HFF-Myc (cell line): ENCODE measurements at places on chromosomes 6 and 20.

- DNase-seq, result peak; percentile 73
Observed at GRCh38 chr6:119172824-119173223, 94.4 kb upstream of the FAM184A start.

- no peak for DNase-seq
Observed at GRCh38 chr6:124197148-124197547, 393.5 kb downstream of the NKAIN2 start.

GRCh38 chr20:37238935-37239451, 22.6 kb downstream of the GHRH start:
- DNase-seq, result no peak

- peak; percentile 32 for DNase-seq
Observed at GRCh38 chr20:17679941-17680835, 1.9 kb downstream of the RRBP1 start.

- DNase-seq, result peak; percentile 10
Observed at GRCh38 chr6:156102129-156102528, 646.5 kb upstream of the NOX3 start.

- no peak for DNase-seq
Observed at GRCh38 chr20:46127396-46128010, 9.4 kb downstream of the CD40 start.

GRCh38 chr6:128499079-128499731, 21.2 kb downstream of the PTPRK start:
- DNase-seq, result no peak

GRCh38 chr20:6466075-6466810, 301.2 kb upstream of the BMP2 start:
- DNase-seq, result no peak

DNA sequence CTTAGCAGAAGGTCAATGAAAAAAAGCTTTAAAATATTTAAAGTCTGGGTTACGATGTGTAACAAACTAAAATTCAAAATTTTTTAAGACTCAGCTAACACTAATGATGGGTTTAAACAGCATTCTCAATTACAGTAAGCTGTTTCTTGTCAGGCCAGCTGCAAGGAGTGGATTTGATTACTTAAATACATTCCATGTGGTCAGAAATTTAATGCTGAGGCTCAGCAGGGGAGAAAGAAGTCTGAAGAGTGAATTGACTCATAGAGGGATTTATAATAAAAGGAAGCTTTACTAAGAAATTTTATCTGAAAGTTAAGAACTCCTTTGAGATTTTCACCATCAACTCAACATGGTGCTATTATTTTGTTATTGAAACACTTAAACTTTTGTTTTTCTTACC, 398.6 kb downstream of the KHDRBS2 start:
- no peak for DNase-seq

DNA sequence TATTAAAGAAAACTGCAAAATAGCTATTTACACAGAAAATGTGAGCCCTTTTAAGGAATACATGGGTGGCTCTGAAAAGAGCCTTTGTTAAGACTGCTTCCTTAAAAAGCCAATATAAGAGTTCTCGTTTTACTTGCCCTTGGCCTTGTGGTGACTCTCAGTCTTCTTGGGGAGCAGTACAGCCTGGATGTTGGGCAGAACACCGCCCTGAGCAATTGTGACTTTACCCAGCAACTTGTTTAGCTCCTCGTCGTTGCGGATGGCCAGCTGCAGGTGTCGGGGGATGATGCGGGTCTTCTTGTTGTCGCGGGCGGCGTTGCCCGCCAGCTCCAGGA, 111.5 kb downstream of the HFE start:
- no peak for DNase-seq

DNA sequence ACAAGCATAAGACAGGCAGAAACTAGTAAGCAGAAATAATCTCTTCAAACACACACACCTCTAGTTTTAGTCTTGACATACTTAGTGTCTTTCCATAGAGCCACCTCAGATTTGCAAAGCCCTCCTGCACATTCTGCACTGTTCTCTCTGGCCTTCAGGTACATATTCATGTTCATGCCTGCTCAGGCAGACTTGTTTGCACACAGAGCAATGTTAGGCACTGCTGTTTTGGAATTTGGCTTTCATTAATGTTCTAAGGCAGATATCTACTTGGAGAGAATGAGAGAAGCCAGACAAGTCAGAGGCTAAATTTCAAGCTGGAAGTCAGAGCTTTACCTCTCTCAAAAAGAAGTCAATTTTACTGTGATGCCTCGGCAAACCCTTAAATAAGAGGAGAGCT, 21.3 kb upstream of the DST start:
- DNase-seq, result no peak

- DNase-seq, result no peak
Observed at GRCh38 chr6:112781241-112781640, 434.1 kb downstream of the RFPL4B start.

DNA sequence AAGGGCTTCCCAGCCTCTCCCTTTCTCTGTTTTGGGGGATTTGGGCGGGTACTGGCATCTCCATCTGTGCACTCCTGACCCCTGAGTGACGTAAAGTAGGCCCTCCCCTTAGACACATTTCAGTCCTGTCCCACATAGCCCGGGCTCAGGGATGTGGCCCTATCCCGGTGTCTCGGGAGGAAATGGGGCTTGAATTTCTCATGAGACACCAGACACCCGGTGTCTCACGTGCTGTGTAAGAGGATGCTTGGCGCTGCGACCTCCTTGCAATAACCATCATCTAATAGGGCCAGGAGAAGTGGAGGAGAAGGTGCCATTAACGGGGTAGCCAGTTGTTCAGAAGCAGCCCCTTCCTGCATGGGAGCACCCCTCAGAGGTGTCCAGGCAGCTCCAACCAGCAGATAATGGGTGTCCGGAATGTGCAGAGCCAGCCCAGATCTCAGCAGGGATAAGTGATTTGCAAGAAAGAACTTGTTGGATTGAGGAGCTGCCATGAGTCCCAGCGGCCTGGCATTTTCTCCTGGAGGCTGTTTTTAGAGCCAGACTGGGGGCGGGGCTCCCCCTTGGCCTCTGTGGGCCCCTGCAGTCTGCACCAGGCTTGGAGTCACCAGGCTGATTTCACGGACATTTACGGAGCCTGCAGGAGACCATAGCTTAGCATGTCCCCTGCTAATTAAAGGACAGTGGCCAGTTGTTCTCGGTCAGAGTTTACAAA, 372.0 kb downstream of the PREX1 start:
- DNase-seq, result no peak

DNA sequence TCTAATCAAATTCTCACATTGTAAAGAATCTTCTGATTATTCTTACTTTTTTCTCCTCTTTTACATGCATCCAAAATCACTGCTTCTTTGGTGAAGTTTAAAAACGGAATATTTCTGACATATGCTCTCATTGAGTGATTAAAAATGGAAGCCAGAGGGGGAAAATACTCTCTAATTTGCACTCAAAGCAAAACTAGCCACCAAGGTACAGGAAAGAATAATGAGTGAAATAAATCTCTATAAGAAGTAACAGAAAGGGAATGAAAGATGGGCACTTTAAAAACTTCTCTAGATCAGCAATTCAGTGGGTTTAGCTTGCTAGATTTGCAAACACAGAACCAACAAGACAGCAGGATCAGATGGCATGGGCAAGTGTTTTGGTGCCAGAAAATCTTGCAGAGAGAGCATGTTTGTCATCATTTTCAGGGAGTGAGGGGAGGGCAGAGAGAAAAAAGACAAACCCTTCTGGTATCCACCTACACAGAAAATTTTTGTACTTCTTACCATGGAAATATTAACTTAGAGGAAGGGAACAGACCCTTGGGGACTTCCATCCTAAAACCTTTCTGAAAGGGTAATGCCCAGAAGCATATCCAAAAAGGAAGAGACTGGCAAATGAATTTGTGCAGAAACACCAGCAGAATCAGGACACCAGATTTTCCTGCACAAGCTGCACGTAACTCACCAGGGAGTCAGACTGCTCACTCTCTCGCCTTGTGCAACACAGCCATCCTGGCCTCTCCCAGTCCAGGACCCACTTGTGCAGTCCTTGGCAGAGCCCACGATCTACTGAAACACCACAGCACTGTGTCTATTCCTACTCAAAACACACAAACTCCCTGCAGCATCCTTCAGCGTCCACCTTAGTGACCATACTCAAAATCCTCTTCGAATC, 270.2 kb upstream of the PRDM1 start:
- DNase-seq, result no peak

- no peak for DNase-seq
Observed at GRCh38 chr20:14922503-14923267, 585.3 kb upstream of the FLRT3 start.

GRCh38 chr6:112575309-112575834, 228.2 kb downstream of the RFPL4B start:
- no peak for DNase-seq

DNA sequence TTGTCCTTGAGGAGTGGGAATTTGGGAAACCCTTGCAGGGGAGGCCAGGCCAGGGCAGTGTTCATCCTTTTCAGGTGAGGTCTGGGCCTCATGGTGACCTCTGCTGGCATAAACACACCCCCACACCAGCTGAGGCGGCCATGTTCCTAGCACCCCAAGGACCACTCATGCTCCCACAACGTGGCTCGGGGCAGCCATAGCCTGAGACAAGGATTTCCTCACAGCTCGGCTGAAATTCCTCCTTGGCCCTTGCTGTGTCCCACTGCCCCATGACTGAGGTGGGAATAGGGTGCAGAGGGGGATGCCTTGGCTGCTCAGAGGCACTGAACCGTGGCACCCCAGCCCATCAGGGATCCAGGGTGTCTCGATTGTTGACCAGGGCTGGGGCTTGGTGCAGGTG, 27.3 kb upstream of the SPDEF start:
- DNase-seq, result no peak

DNA sequence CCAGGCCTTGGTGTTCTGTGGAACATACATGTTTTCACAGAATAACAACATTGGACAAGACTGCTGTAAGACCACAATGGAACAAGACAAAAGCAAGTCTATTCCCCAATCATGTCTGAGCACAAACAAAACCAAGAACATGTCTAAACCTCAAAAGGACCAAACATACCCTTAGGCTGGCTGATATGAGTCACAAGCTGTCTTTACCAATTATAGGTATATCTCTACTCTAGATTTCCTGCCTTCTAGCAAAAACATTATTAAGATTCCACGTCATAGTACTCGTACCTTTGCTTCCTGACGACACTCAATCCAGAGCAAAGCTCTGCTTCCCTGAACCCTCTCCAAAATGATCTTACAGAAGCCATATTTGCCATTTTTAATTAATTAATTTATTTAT, 15.4 kb upstream of the L3MBTL1 start:
- no peak for DNase-seq

DNA sequence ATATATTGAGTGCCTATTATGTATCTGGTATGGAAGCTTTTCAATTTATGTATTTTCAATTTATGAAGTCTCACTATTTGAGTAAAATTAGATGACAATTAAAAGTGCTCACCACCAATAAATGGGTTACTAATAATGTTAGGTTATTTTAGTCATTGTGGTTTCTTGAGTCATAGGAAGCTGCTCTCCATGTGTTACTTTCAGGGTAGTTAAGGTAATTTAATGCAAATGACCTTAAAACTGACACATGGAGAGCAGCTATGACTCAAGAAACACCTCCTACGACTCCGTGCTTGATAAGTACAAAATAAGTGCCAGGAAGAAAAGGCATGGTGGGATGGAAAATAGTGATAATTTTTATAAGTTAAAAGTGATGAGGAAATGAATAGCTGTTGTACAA, 16.5 kb upstream of the TINAG start:
- DNase-seq, result peak; percentile 77

- DNase-seq, result no peak
Observed at GRCh38 chr6:5276581-5276980, 15.3 kb downstream of the FARS2 start.

DNA sequence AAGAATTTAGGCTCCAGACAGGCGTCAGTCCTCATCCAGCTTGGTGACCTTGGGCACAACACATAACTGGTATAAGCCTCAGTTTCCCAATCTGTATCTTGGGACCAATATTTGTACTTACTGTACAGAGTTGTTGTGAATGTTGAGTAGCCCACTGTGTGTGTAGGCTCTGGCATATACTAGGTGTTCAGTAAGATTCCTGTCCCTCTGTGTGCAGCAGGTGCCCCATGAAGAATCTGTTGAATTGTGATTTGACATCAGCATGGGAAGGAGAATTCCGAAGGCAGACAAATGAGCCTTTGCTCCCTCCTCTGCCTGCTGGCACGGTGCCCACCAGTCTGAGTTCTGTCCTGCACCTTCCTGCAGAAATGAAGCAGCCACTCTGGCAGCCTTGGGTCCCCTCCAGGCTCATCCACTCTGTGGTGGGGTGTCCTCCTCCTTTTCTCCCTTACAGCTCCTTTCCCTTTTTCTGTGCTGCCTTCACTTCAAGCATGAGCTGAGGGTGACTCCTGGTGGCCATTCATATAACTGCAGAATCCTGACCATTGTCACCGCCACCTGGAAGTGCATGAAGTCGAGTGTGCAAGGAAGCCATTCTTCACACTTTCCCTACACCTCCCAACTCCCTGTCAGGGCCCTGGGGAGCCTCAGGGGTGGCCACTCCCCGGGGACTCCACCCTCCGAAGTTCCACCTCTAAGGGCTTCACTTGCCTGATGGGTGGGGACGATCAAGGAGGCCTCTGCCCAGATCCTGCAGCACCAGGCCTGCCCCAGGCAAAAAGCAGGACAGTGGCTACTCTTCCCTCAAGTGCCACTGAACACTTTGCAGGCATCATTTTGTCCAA, 48.2 kb downstream of the MRPL14 start:
- DNase-seq, result no peak

DNA sequence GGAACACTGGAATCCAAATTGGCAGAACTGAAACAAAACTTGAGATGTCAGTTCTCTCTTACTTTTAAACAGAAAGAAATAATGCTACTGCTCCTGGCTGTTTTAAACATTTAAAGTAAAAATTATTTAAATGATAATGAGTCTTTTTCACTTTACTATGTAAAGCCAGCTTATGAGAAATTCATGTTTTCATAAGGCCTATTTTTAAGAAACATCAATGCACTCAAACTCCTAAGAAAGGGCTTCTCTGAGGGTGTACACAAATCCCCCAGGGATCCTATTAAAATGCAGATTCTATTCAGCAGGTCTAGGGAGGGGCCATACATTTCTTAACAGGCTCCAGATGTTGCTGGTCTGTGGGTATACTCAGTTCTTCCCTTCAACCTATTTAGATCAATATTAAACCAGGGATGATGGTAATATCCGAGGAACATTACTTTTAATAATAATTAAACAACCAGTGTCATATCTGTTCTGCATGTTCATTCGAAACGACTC, 2.3 kb downstream of the FERMT1 start:
- no peak for DNase-seq

GRCh38 chr6:160030103-160030502, 61.2 kb downstream of the IGF2R start:
- peak; percentile 92 for DNase-seq
